ENCODE measurements at places on chromosomes 1 and 21.

- no peak for DNase-seq
Observed at GRCh38 chr1:234719454-234720251, 109.7 kb upstream of the IRF2BP2 start.

GRCh38 chr1:65036570-65037051 lies 70.3 kb upstream of the JAK1 start:
- DNase-seq = no peak

GRCh38 chr21:36705679-36706481 lies 7.0 kb downstream of the SIM2 start:
- DNase-seq = no peak

DNA sequence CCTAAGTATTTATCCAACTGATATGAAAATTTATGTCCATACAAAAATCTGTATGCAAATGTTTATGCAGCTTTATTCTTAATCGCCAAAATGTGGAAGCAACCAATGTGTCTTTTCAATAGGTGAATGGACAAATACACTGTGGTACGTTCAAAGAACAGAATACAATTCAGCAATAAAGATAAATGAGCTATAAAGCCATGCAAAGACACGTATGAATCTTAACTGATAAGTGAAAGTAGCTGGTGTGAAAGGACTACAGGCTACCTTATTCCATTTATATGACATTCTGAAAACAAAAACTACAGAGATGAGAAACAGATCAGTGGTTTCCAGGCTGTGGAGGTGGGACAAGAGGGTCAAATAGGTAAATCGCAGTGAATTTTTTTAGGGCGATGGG lies 419.6 kb upstream of the B3GALT2 start:
- no peak for DNase-seq

DNA sequence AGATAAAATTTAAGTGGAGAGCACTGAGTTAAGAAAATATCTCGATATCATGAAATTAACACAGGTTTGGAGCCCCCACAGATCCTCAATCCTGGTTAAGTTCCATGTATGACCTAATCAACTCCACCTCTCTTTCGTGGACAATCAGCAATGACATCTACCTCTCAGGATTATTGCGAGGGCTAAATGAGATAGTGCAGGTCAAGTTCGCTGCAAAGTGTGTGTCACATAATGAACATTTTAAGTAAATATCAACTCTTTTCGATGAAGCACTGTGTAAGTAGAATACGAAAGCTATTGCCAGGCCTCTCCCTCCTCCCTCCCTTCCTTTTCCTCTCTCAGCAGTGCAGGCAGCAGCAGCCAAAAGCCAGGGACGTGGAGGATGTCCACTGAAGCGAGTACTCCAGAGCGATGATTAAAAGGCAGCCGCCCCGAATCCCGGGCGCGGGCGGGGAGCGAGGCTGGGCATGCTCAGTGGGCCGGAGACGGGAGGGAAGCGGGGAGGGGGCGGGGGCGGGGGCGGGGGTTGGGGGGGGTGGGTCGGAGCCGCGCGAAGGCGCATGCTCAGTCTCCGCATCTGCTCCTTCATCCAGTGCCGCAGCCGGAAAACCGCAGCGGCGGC lies at the start of gene CAMSAP2:
Gene CAMSAP2 (plus strand): TSS at position 567 of the 622 bp plus-strand sequence. CDS start 935 bp downstream, outside the sequence.
- peak; percentile 93 for DNase-seq

DNA sequence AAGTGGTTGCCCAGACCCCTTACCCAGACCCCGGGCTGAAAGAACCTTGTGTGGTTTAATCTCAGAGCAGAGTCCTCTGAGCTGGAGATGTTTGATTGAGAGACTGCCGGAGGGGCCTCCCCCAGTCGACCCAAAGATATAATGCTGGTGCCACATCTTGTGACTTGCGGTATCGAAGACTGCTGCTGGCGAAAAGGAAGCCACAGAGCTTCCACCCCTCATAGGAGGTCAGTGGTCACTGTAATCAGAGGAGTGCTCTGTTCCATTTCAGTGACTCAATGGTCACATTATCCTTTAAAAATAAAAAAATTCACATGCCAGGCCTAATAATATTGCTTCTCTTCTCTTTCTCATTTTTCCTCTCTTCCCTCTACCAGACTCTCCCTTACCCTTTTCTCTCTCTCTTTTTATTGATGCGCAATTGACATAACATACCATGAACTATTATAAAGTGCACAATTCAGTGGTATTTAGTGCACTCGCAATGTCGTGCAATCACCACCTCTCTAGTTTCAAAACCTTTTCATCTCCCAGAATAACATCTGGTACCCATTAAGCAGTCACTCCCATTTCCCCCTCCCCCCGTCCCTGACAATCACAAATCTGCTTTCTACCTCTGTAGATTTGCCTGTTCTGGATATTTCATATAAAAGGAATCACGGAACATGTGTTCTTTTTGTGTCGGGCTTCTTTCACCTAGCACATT lies 52.6 kb upstream of the LYST start:
- DNase-seq = no peak

DNA sequence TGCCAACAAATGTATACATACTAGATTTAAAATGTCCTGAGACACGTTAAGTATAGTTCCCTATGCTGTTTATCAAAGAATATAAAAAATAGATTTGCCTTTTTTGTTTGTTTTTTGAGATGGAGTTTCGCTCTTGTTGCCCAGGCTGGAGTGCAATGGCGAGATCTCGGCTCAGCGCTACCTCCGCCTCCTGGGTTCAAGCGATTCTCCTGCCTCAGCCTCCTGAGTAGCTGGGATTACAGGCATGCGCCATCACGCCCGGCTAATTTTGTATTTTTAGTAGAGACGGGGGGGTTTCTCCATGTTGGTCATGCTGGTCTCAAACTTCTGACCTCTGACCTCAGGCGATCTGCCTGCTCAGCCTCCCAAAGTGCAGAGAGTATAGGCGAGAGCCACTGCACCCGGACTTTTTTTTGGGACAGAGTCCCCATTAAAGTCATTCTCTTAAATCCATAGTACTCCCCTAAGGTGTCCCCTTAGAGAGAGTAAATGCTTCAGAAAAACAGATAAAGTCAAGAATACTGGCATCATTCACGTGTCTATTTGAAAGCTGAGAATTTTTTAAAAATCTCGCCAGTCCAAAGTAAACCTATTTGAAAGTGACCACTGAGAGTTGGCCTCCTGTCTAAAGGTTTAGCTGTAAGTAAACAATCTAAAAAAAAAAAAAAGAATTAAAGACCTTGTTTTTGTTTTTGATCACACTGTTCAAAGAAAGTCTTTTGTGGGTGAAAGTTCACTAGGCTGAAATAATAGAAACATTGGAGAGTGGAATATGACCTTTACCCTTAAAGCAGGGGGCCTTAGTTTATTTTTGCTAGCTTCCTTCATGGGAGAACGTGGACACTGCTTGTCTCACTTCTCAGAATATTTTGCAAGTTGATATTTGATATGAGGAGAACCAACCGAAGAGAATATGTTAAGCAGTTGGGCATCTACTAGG lies 48.0 kb upstream of the SLC16A1 start:
- no peak for DNase-seq

GRCh38 chr21:43333298-43334062 lies 93.5 kb downstream of the SIK1 start:
- DNase-seq = no peak

DNA sequence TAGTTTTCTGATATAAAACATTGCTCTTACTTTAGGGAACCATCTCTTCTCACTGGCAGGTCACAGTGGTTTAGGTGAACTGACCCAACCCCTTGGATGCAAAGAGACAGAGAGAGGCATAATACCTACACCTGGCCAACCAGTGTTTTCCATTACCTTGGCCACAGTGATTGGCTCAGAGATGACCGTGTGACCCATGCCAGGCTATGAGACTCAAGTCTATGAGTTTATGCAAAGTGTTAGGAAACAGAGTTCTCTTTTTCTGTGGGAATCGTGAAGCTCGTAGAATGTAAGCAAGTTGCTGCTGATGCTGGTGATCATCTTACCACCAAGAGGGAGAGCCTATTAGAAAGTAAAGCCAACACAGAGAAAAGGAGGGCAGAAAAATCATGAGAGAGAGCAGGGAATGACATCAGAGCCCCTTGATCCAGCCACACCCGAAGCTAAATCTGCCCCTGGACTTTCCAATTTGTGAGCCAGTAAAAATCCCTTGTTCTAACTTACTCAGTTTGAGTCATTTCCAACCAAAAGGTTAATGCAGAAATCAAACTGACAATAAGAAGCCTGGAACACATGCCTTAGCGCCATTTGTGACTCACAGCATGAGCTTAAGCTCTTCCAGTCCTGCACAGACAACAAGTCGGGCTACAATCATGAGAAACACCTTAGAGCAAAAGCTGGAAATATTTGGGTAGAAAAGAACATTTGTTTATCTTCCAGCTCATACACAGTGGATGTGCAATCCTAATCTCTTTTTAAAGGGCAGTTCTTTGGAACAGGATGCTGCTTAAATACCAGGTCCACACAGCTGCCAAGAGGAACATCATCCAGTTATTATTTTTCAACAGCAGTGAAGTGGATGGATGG lies 81.3 kb upstream of the KAZN start:
- peak; percentile 91 for DNase-seq

GRCh38 chr1:246722720-246723119 lies 1.5 kb upstream of the SCCPDH start:
- no peak for DNase-seq

- no peak for DNase-seq
Observed at GRCh38 chr1:221161571-221162041, 282.4 kb downstream of the HLX start.

GRCh38 chr1:113976609-113977278 lies 2.5 kb upstream of the OLFML3 start:
- DNase-seq = no peak

GRCh38 chr1:87638636-87639035 lies 310.0 kb downstream of the LMO4 start:
- DNase-seq = no peak

- no peak for DNase-seq
Observed at GRCh38 chr1:41439234-41439633, 45.2 kb downstream of the EDN2 start.

DNA sequence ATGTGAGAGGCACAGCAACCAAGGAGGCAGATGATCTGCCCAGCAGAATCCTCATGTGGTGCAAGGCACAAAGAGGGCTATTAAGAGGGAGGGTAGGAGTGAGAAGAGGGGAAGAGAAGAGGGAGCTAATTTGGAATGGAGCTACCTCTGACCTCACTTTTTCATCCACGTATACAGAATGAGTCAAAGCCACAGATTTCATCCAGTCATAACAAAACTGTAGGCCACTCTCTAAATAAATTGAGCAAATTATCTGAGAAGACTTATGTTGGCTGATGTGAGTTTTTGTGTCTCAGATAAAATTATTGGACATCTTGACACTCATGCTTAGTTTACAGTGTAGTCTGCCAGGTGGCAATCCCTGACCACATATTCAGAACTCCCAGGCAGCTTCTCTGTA lies 325.6 kb downstream of the TTLL7 start:
- DNase-seq = no peak

GRCh38 chr21:37593015-37593414 lies 226.4 kb downstream of the DYRK1A start:
- DNase-seq = no peak

- no peak for DNase-seq
Observed at GRCh38 chr21:45514311-45515021, 27.8 kb downstream of the SLC19A1 start.

DNA sequence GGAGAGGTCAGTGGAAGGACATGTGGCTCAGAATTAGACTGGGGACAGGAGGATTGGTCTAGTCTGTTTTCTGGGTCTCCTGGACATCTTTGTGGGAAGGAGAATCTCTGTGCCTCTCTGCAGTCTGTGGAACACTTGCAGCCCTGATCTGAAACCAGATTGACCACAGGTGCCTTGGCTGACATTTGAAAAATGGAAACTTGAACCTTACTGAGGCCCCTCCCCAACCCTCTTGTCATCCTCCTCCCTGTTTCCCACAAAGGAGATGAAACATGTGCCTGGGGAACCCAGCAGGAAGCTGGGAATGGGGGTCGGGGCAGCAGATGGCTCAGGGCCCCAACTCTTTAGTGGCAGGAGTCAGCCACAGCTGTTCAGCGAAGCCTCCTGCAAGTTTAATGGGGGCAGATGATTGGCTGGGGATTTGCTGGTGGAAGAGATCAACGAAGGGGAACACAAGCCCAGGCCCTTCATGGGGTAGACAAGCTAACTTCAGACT lies 18.1 kb downstream of the VASH2 start:
- DNase-seq = no peak

- no peak for DNase-seq
Observed at GRCh38 chr21:29221253-29221744, 77.4 kb upstream of the BACH1 start.

DNA sequence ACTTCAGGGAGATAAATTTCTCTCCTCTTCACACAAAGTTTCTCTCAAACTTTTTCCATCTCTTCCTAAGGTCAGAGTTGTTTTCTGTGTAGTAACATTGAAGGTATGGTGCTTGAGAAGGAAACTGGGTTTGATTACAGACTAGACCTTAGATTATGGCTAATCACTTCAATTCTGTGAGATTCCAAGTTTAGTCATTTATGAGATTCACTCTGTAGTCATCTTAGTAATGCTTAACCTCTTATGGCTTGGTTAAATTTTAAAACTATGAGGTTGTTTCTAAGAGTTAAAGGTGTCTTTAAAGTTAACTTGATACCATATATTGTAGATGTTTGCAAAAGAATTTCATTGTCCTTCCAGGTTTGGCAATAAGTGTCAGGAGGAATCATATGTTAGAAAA lies 1092.2 kb downstream of the KCNT2 start:
- no peak for DNase-seq

GRCh38 chr21:34822942-34823341 lies 154.1 kb downstream of the CLIC6 start:
- no peak for DNase-seq

DNA sequence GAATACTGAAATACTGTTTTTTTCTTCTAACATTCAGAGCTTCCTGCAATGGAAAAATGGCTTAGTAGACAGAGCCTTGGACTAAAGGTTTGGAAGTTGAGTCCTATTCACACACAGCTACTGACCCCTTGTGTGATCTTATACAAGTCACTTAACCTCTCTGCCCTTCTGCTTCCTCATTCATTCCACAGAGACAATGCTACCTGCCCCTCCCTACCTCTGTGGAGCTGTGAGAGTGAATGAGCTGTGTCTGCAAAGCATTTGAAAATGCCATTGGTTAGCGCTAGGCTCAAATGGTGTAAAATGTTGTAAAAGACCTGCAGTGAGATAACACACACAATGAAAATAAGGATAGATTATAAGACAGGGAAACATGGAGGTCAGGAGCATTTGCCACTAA lies 214.4 kb downstream of the BARHL2 start:
- DNase-seq = no peak

GRCh38 chr1:184753608-184754475 lies 816 bp downstream of the EDEM3 start:
- DNase-seq = no peak

DNA sequence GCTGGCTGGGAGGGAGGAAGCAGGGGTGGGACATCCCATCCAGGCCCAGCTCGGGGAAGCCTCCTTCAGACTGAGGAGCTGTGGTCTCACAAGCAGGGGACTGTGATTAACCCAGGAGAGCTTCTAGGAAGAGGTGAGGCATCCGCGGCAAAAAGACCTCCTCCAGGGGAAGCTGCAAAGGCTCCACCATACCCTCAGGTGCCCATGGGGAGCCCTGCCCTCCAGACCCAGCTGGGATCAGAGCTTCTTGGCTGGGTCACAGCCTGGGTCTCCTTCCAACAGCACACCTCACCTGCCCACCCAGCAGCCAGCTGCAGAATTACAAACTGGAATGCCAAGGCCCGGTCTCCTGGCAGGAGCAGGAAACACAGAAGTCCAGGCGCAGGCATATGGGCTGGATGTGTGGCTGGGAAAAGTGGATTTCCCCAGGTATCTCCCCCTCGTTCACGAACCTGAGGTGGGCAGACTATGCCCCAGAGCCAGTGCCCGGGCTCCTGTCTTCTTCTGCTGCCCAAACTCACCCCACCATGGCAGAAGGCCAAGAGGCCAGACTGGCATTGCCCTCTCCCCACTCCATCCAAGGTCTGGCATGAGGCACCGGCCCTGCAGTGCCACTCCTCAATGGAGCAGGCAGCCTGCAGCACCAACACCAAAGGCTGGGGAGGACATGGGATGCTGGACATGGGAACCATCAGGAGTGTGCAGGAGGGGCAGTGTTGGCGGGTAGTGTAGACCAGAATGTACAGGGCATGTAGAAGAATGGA lies 15.4 kb upstream of the ARF1 start:
- no peak for DNase-seq

Data from DMS153 (cell line).